Dermis microvascular lymphatic vessel endothelial cell (primary cell): ENCODE measurements at places on chromosomes 3 and 15.
A peak's percentile ranks its signal among the peaks of the same experiment; 100 is the strongest.

GRCh38 chr15:25093455-25094029 lies 138.8 kb downstream of the SNRPN start:
- DNase-seq, result no peak

- DNase-seq, result no peak
These were observed 905 bp upstream of the SLC24A1 start for GRCh38 chr15:65620833-65621232.

- peak; percentile 91 for DNase-seq
These were observed 110.5 kb upstream of the RAP2B start for GRCh38 chr3:153051427-153052095.

GRCh38 chr15:99134317-99134821 lies 29.5 kb downstream of the SYNM start:
- no peak for DNase-seq

DNA sequence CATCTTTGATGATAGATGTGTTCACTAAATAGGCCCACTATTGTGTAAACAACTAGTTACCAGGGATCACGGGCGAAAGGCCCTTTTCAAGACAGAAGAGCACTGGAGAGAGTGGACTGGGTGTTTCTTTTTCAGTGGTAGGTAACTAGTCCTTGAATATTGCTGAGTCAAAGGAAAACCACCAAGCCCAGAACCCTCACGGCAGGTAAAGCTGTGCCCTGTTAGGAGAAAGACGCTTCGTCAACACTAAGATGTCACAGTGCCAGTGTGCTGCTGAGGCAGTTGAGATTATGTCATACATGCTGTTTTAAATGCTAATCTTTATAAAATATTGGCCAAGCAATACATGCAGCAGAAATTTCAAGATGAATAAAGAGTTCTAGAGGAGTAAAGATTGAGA lies 578.6 kb downstream of the PYDC2 start:
- no peak for DNase-seq

GRCh38 chr3:94089126-94089525 lies 26.3 kb downstream of the NSUN3 start:
- DNase-seq, result no peak

DNA sequence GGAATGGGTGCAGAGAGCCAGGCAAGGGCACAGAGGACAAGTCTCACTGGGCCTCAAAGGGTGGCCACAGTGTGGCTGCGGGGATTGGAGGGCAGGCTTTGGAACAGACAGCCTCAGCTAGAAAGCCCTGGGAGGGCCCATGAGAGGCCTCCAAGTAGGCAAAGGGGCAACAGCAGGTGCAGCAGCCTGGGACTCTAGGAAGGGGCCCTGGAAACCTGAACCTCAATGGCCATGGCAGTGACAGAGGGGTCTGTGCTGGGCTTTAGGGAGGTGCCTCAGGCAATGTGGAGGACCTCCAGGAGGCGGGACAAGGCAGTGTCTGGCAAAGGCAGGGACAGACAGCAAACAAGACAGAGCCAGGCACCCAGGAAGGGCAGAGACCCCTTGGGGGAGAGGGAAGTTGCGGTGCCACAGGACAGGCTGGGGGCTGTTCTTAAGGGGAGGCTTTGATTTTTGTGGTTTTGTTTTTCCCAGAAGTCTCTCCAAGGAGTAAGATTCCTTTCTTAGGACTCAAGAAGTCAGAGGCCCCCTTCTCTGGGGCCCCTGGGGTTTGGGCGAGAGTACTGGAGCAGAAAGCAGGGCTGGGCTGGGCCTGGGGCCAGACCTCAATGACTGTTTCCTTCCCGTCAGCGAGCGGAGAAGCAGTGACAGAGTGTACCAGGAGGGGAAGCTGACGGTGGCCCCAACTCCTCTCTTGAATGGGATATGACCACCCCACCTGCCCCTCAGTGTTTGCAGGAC lies 9.7 kb downstream of the STOML1 start:
- peak; percentile 62 for DNase-seq

DNA sequence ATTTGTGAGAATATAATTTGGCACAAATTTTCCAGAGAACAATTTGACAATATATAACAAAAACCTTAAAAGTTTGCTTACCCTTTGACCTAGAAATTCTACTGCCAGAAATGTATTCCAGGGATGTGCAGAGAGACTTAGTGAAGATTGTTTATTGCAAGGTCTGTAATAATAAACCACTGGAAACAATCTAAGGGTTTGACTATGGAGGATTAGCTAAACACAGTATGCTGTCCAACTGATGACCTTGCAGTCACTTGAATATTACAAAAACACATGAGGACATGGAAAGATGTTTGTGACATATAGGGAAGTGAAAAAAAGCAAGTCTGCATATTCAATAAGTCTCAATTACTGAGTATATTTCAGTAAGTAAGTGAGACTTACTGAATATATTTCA lies 48.1 kb upstream of the CDV3 start:
- no peak for DNase-seq

DNA sequence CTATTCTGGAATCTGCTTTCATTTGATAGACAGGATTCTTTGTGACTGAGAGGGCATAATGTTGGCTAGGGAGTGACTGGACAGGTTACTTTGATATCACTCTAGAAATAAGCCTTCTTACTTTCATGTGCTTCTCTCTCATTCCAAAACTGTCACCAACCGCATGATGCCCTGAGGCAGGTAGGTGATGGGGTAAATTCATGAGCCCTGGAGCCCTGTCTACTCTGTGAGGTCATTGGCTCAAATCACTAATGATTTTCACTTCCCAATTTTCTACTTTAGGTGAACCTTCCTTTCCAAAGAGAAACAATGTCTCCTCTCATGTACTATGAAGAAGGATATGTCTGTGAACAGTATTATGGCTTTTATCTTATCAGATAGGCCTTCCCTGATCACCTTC lies 596.7 kb downstream of the TUSC7 start:
- DNase-seq, result no peak

GRCh38 chr3:111751961-111752360 lies 107.1 kb upstream of the PHLDB2 start:
- DNase-seq, result no peak

DNA sequence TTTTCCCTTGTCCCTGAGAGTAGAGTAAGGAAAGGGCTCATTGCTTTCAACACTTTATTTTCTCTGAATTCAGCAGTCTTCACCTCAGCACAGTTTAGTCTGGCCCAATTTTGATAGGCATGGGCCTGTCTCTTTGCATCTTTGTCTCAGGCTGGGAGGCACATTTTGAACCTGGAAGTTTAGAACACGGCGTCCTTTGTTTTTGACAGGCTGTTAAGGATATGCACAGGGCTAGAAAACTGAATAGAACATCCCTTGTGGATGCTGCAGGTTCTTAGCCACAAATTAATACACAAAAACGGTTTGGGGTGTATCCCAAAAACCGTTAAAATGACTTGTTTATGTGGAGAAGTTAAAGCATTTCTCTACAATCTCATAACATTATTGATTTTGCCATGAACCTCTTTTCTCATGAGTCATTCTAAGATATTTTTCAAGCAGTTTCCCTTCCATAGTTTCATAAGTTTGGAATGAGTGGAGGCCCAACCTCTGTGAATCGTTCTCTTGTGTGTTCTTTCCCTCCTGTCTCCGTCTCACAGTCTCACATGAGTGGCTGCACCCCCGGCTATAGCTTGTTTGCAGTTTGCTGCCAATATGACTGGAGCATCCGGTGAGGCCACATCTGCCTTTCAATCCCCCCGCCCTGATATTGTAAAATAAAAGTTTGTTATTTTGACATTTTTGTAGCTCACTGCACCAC lies 192.9 kb upstream of the EIF1B start:
- no peak for DNase-seq

DNA sequence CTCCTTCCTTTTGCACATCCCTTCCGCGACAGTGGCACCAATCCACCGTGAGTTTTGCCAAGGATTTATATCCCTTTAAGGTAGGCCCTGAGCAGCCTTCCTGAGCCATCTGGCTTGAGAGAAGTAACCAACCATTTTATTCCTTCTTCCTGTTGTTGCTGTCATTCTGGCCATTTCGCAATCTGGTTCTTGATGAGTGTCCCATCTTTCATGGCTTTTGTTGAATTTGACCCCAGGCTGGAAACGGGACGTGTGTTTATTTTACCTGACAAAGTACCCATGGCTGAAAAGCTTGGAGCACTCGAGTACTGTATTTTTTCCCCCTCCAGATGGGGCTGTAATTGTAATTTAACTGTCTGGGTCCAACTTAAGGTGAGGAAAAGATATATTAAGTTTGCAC lies 173.4 kb downstream of the WNT5A start:
- DNase-seq, result no peak

DNA sequence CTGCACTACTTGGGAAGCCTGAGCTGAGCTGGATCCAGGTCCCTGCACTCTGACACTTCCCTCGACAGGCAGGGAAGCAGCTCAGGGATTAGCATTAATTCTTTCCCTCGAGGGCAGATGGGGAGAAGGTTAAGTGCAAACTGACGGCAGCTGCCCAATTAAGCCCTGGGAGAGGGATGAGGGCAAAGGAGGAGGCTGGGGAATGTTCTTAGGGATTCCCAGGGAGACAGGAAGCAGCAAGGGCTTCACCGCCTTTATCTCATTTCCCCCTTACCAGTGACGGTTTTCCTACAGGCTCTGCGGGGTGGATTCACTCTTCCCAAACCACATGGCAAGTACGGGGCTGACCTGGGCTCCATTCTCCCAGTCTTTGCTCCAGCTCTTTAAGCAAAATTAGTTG lies 519.0 kb upstream of the PROK2 start:
- DNase-seq, result peak; percentile 77

GRCh38 chr3:115876876-115877614 lies 253.7 kb downstream of the GAP43 start:
- no peak for DNase-seq

GRCh38 chr15:95375281-95375680 lies 955.2 kb upstream of the NR2F2 start:
- DNase-seq, result peak; percentile 59

DNA sequence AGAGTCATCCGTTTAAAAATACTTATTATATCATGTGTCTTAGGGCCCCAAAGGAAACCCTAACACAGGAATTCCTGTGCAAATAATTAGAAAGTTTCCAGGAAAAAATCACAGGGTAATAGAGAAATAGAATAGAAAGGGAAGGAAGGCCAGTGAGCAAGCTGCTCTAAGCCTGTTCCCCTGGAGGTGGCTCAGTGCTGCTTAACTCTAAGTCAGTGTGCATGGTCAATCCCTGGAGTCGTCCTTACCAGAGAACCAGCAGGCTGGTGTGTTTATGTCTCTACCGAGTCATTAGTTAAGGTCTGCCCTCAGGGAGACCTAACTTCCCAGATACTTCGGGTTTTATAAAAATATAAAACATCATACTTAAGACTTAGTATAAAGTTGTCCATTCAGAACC lies 21.0 kb upstream of the MCF2L2 start:
- DNase-seq, result no peak

- DNase-seq, result peak; percentile 1
These were observed 59.1 kb downstream of the TRPM7 start for GRCh38 chr15:50627351-50628055.

DNA sequence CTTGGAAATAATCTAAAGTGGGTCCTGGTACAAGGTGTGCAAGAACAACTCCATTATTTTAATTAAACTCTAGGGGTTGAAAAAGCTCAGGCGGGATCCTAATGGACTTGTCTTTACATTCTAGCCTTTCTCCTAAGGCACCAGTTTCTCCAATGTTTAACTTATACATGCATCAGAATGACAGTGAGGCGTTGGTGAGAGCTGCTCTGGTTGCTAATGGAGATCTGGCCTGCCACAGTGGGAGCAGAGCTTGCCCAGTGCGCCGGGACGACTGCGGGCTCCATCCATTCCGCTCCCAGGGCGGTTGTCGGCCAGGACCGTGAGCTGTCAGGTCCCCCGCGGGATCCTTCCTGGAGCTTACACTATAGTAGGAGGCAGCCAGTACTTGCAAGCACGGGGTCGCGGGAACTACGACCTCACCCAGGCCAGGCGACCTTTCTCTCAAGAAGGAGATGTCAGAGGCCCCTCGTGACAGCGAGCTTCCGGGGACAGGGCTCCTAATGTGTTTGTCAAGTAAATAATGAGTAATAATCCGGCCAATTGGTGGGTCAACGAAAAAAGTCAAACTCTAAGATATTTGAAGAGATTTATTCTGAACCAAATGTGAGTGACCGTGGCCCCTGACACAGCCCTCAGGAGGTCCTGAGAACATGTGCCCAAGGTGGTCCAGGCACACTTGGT lies 991 bp upstream of the HIGD1A start:
- DNase-seq, result no peak

DNA sequence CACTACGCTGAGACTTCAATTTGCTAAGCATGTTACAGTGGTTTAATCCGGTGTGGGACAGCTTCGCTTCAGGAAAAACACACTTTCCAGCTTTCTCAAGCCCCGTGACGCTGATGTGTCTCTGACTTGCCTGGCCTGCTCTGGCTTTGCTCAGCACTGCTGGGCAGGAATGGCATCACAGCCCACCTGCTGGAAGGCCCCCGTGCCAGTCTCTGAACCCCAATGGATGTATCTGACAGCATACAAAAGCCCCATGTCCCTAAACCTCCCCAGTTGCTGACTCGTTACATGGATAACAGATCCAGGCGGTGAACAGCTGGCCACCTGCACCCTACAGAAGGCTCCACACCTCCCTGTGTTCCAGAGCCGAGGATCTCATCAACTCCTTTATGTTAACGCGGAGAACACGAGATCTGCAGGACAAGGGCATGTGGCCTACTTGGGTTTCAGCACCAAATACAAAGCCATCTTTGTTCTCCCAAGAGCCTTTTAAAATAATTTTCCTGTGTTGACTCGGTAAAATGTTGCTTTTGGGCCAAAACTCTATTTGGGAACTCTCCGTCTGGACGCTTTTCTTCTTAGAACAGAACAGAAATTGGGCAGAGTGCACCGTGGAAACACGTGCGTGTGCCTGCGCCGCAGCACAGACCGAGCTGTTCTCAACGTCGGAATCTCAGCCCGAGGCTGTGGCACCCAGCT lies 61.4 kb downstream of the ATP10A start:
- DNase-seq, result no peak

DNA sequence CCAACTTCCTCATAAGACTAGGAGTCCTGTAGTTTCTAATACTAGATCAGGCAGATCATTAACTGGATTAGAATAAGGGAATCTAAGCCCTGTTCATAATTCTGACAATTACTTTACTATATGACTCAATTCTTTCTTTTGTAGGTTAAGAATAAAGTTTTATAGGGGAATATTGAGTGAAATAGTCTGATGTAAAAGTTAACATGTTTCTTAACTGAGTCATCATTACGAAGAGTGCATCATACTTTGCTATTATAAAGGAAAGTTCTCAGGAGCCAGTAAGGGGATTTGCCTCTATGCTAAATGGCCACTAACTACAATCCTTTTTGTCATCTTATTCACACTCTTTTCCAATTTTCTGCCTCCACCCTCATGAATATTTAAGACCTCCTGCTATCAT lies 63.1 kb downstream of the POLQ start:
- peak; percentile 18 for DNase-seq
